Fibroblast of pulmonary artery (primary cell): ENCODE measurements at places on chromosomes 2 and 18.

- no peak for DNase-seq
These were observed 10.5 kb downstream of the CNGA3 start for GRCh38 chr2:98356729-98357128.

GRCh38 chr2:203580844-203581243 is 45.7 kb upstream of the RAPH1 start:
- DNase-seq, result no peak

DNA sequence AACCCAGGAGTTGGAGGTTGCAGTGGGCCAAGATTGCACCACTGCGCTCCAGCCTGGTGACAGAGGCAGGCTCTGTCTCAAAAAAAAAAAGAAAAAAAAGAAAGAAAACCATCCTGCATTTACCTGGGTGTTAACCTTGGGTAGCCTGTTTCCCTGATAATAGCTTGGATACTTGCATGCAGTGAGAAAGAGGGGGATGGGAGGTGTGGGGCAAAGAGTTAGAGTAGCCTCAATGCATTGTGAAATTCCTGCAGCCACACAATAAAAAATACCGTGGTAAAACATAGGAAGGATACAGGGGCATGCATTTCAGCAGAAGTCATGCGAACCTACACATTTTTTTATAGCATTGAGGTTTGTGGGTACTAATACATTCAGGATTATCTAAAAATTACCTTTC is 76.6 kb upstream of the ZNF516 start:
- no peak for DNase-seq

DNA sequence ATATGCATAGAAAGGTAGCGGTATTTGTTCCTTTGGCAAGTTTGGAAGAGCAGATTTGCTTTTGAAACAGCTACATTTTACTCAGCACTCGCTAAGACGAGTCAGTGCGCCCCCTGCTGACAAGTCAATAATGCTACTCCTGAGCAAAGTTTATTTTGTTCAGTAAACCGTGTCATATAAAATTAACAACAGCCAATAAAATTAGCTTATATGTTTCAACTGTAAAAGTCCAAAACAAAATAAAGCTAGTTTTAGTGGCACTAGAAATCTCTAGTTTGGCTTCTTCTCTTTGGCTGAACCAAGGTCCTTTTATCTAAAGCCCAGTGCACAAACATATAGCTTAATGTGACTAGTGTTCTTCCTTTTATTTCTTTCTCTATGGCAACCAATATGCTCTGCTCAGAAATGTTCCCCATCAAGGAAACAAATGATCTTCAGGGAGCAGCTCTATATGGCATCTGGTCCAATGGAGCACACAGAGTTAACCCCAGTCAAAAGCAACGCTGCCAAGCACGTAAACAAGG is 4.2 kb upstream of the POU3F3 start:
- peak; percentile 70 for DNase-seq

GRCh38 chr2:20643826-20644225 is 7.1 kb downstream of the HS1BP3 start:
- DNase-seq, result no peak

DNA sequence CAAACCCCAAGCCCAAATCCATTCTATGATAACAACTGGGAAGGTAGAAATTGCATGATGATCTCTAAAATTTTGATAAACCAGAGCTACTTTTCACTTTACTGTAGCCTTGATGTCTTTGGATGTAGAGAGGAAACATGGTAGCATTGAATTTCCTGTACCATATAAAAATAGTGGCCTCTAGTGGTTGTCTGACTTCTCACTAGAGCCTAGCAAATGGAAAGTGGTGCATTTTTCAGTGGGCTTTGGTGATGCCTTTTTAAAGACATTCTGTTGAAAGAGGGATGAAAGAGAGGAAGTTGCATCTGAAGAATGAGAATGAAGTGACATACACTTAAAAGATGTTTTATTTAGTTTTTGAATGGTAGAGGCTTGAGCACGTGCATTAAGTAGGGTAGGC is 662.2 kb downstream of the XIRP2 start:
- DNase-seq, result peak; percentile 44

- no peak for DNase-seq
These were observed 58.4 kb upstream of the CERS6 start for GRCh38 chr2:168397629-168398028.

GRCh38 chr2:121182520-121182919 is 102.5 kb downstream of the TFCP2L1 start:
- no peak for DNase-seq

- no peak for DNase-seq
These were observed 2.5 kb upstream of the RNF181 start for GRCh38 chr2:85593023-85593422.

DNA sequence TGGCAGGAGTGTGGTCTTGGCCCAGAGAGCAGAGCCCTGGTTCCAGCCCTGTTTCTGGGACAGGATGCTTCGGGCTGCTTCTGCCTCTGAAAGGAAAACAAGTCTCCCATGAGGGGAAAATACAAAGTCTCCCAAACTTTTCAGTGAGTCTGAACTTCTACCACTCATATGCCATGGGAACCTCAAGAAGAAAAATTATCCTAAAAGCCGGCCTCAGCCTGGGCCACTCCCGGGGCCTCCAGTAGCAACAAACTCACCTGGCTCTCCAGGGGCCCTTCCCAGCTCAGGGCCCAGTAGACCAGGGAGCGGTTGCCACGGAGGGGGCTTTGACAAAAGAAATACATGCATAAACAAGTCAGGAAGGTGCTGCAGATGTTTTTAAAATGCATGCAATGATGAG is 289.2 kb upstream of the HDAC4 start:
- no peak for DNase-seq

DNA sequence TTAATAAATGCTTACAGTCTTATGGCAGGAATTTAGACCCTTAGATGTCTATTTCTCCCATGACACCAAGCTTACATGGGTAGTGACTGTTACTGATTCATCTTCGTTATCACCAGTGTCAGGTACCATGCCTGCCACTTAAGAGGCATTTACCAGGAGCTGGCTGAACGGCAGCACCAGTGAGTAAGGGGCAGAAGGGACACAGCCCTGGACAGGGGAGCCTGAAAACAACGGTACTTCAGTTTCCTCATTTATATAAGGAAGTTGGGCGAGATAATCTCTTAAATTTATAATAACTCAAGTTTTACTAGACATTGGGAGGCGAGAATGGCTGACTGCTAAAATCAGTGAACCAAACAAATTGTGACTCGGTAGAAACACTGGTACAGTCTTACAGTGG is 1.2 kb downstream of the COA5 start:
- DNase-seq, result no peak

DNA sequence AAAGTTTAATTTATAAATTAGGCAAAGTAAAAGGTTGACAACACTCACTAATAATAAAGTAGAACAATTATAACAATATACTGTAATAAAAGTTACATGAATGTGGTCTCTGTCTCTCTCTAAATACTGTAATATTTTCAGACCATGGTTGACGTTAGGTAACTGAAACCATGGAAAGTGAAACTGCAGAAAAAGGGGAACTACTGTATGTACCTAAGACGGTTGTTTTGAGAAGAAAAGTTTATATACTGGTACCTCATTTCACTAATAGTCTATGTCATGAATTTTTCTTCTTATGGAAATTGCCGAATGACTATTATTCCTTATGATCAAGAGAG is 166.7 kb upstream of the ZNF521 start:
- DNase-seq, result no peak

- no peak for DNase-seq
These were observed 72.8 kb upstream of the ZEB2 start for GRCh38 chr2:144592500-144593256.

- DNase-seq, result no peak
These were observed 274.9 kb upstream of the GALNT5 start for GRCh38 chr2:156982615-156983014.

- DNase-seq, result no peak
These were observed 4.9 kb downstream of the MAP3K2 start for GRCh38 chr2:127382831-127383230.

- DNase-seq, result no peak
These were observed 142.0 kb downstream of the TDRD15 start for GRCh38 chr2:21265752-21266151.

GRCh38 chr2:8754106-8754776 is 72.4 kb downstream of the ID2 start:
- peak; percentile 41 for DNase-seq

- DNase-seq, result no peak
These were observed 317.0 kb downstream of the AGAP1 start for GRCh38 chr2:235810846-235811245.

- DNase-seq, result peak; percentile 86
These were observed 61.8 kb downstream of the CDH2 start for GRCh38 chr18:28115149-28115550.

DNA sequence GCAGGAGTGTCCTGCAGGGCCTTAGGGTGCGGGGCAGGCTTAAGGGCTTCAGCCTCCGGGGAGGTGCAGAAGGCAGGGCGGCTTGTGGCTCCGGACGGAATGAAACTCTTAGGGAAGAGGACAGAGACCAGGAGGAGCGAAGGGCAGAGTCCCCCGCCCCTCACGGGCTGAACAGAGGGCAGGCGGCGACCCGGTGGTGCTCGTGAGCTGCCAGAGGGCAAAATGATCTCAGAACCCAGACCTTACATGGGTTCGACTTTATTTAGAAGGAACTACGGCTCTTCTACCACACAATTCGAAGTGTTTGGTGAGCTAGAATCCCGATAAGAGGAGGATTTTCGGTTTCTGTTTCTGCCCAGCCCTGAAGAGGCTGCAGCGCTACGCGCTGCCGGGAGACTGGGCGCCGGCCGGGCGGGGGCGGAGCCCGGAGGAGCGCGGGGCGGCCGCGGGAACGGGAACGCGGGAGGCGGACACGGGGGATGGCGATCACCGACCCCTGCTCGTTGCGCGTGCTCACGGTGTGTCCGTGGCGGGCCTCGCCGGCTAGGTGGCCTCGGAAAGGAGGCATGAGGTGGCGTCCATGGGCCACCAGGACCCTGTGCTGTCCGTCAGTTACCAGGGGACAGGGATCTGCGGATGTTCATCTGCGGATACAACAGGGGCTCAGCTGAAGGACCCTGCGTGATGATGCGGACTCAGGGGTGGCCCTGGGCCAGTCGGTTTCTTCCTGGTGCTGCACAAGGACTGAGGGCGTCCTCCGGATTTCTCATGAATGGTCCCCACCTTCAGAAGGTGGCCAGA is 4.2 kb upstream of the SP100 start:
- peak; percentile 63 for DNase-seq

DNA sequence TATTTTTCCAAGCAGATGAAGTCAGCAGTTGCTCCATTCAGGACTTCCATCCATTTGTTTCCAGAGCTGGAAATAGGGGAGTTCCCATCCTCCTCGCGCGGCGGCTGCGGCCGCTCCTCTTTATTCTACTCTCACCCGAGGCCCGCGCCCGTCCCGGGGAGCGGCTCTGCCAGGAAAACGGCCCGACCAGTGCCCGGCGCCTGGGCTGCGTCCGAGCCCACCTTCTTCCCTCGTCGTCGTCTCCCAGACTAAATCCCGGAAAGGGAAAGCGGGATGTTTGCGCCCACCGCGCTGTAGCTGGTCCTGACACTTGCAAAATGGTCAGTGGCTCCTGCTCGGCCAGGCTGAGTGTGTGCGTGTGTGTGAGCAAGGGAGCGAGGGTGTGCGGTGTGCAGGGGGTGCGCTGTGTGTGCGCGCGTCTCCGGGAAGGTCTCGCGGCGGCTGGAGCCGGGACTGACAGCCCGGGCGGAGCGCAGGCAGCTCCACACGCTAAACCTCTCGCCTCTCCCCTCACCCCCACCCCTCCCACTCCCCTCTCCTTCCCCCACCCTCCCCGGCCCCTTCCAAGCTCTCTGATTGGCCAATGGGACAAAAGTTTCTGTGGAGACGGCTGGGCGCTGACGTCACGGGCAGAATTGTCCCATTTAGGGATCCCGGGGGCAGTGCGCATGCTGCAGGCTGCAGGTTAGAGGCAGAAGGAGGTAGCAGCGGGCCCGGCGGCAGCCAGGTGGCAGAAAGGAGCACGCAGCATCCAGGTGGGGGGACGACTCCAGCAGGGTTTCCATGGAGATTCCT is at the start of gene NOL4:
TSS of gene NOL4 (minus strand) at position 491 of the 795 bp plus-strand sequence. CDS start 1,660 bp downstream, outside the sequence.
- no peak for DNase-seq

DNA sequence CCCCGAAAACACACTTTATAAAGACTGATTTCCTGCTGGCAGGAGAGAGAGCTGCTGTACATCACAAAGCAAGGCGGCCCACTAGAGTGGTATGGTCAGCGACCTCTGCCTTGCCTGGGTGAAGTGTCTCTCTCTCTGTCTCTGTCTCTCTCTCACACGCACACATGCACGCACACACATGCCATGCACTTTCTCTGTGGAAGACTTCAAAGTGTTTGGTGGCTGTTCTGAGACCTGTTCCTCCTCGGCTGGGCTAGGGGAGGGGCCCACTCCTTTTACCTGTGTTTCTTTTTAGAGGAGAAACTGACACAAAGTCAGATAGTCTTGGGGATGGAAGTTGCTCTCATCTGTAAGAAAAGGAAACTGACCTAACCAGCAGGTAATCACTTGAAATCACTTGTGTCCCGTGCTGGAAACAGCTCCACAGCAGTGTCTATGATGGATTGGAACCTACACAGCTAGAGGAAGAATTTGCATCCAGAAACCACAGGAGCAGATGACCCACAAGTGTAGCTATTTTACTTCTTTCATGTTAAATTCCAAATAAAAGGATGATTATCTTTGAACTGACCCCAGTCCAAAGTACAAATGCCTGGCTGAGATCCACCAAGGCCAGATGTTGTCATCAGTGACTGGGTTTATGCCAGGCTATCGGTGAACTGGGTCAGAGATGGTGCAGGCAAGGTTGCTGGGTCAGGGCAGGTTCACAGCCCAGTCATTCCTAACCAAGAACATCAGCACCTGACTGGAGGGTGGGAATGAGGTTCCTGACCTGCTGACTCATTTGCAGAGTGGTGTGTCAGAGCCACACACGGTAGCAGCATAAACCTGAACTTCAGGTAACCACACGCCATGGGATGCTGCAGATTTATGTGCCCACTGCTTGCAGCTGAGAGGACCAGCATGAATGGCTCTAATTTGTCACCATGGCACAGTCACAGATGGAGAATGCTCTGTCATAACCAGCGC is 63.0 kb downstream of the NPAS2 start:
- no peak for DNase-seq

DNA sequence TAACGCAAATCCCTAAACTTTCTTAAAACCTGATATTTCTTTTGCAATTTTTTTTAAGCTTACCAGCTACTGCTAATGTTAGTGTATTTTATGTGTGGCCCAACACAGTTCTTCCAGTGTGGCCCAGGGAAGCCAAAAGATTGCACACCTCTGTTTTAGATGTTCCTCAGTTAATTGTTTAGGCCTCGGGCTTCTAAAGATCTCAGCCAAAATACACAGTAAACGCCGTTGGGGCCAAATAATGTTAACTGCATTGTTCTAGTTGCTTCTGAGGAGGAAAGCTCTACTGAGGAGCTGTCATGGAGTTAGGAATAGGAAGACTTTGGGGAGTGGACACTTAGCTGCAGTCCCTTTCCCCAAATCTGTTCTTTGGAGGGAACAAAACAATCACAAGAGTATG is 2.0 kb downstream of the HSPE1 start:
- DNase-seq, result no peak

- no peak for DNase-seq
These were observed 13.2 kb downstream of the SNTG2 start for GRCh38 chr2:963876-964275.
